ENCODE measurements at places on chromosomes 3 and 15.

- DNase-seq = no peak
Measured at GRCh38 chr3:50068134-50068533, 20.6 kb upstream of the RBM5 start.

DNA sequence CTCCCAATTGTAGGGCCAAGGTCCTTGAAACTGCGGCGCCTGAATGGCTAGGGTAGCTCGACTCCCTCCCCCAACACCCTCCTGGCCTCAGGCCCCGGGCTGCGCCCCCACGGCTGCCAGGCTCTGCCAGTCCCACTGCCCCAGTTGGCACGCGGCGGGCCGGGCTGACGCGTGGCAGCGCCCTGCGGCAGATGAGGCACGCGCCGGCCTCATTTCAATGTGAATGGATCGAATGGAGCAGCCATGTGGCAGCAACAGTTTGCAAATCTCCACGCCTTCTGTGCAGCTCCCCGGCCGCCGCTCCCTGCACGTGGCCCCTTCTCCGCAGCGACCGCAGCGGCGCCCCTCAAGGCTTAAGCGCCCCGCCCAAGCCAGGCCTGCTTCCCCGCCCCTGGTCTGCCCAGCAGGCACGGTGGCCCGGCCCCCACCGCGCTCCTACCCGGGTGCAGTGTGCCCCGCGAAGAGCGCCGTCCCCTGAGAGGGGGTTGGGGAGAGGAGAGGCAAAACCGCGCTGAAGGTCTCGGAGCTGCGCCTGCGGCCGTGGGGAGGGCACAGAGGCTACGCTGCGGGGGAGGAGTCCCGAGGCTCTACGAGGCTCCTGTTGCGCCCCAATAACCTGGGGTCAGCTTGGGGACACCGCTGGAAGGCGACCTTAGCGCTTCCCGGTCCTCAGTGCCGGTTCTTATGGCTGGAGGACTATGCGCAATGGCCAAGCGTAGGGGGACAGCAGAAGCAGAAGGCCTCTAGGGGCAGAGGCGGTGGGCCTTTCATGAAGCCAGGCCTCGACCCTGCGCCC lies 3.1 kb upstream of the DLL4 start:
- DNase-seq = no peak

DNA sequence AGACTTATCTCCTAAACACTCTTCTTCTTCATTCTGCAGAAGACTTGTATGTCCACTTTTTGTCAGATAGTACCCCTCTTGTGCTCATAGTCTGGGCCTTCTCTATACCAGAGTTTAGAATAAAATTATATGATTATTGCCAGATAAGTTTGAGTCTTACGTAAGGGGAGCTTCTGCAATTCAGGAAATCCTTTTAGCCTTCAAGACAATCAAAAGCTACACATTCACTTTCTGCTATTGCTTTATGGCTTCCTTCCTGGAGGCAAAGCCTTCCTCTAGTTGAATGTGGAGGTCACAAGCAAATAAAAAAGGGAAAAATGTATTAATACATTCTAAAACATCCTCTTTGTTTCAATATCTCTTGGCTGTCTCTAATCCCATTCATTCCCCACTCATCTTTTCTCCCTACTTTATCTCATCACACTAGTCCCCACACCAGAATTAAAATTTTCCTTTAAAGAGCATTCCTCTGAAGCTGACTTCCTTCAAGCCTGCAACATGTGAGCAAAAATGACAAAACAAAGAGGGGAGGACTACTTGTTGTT lies 186.8 kb downstream of the CPNE4 start:
- DNase-seq = no peak

DNA sequence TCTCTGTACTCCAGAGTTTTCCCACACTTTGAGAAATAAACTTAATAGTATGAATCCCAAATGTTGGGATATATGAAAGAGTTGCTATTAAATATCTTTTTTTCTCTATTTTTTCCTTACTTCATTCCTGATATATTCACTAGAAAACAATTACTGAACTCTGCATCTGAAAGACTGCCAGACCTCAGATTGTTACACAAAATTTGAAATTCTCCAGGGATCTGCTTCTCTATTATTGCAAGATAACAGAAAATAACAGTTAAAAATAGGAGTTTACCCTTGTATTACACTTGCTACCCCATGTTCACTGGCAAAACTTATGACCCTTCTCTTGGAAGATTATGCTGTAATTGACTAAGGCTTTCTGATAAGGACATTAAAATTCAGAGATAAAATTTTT lies 11.7 kb upstream of the P3H2 start:
- DNase-seq = no peak

DNA sequence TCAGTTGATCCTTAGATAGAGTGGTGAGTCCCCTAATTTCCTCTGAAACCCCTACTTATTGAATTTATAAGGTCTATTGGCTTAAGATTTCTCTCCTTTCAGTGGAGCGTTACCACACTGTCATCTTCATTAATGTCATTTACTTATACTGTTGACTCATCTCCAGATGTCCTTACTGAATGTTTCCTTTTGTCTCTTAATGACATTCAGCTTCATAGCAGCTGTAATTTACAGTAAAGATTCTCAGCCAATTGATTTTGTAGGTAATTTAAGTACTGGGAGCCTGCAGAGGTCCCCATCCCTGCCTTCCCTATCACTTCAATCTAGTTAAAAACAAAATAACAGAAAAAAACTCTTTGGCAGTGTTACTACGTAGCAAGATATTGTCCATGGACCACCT lies 18.8 kb downstream of the STX19 start:
- peak; percentile 21 for DNase-seq

- no peak for DNase-seq
Measured at GRCh38 chr3:135448520-135448919, 517.0 kb upstream of the PPP2R3A start.

- DNase-seq = no peak
Measured at GRCh38 chr15:58704155-58704865, 45.2 kb downstream of the ADAM10 start.

- no peak for DNase-seq
Measured at GRCh38 chr3:60630953-60631352, 620.3 kb downstream of the FHIT start.

GRCh38 chr15:78654272-78654671 lies 13.3 kb upstream of the CHRNB4 start:
- DNase-seq = no peak

DNA sequence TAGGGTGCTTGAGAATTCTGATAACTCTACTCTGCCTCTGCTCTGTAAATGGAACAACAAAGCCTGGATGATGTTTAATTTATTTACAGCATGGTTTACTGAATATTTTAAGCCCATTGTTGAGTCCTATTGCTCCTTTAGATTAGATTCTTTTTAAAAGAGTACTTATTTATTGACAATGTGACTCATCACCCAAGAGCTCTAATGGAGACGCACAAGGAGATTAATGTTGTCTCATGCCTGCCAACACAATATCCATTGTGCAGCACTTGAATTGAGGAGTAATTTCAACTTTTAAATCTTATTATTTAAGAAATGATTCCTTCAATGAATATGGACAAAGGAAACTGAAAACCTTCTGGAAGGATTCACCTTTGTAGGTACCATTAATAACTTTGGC lies 691.4 kb downstream of the ZBBX start:
- no peak for DNase-seq

DNA sequence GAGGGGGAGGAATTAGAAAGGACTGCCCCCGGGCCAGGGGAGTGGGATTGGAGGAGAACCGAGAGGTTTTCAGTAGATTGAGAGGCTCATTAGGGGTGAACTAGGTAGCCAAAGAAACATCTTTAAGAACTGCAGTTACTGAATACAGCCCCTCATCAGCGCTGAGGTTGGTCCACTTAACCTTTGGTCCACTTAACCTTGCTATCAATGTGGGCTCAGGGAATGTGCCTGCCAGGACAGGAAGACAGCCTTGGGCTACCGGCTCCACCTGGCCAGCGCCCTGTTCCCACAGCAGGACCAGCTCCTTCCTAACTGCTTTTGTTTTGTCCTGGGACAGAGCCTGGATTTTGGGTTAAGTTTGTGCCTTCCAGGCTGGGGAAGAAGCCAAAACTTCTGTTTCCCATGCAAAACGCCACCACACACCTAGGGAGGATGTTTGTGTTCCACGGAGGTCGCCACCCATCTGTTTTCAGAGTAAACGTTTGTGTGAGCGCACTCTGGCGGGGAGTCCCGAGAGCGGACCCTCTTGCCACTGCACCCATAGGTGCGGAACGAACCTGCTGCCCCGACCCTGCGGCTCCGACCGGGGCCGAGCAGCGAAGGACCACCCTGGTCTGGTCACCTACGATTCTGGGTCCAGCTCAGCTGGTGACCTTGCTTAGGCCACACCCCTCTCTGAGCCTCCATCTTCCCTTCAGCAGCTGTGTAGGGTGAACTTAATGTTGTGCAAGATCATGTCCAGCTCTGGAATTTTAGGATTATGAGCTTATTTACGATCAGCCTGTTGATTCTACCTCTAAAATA lies 107.4 kb downstream of the VGLL4 start:
- no peak for DNase-seq

- peak; percentile 47 for DNase-seq
Measured at GRCh38 chr3:183825456-183826161, at the start of gene MAP6D1. MAP6D1 (minus strand) TSS chr3:183825577; CDS start chr3:183825547, 30 bp downstream.

DNA sequence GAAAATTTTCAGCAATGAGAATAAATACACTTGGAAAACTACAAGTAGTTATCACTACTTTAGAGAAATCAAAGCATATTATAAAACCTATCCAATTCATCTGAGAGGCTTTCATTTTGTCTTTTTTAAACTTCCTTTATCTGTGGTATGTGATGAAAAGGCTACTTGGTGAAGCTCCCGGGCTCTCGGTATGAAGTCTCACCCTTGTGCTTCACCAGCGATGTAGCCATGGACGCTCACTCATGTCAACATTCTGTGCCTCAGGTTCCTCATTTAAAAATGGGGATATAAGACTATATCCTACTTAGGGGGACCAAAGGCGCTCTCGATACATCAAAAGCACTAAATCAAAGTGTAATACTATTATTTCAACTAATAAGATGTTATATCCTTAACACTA lies 14.9 kb downstream of the SATB1 start:
- no peak for DNase-seq
